Omental fat pad (tissue), 4 donors: ENCODE measurements at places on chromosomes 4 and X. TPM values are rescaled to one million over a fixed set of nuclear protein-coding genes. Genes with fewer than 3 reads are reported as not detected.

Gene SSX2B
- not detected for total RNA-seq

Gene BBS7
- 10.7 TPM for total RNA-seq

DNA sequence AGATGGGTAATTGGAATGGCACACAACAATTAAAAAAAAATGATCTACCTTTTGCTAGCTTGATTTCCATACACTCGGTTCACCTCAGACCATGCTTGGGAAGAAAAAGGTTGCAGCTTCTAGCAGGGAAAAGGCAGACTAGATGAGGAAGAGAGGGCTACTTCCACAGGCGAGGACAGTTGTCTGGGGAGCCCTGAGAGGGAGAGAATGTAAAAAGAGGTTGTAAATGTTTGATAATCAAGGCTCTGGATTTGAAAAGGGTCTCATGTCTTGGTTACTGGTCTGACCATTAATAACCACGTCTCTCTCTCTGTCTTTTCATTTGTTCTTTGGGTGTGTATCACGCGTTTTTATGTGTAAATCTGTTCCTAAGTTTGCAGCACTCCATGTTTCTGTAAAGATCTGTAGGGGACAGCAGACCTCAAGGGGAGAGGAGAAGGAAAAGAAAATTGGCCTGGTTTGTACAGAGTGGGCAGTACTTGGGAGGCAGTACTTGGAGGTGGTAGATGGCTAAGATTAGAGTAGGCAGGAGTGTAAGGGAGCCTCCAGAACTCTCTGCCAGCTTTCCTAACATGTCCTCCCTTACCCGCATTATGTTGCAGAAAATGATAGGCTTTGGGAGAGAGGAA is 750 bp downstream of the ARMCX5 start:
- DNase-seq, result no peak

Gene LARP7
- 35.4 TPM for total RNA-seq

- no peak for DNase-seq
These were observed 273.7 kb upstream of the TECRL start for GRCh38 chr4:64682946-64683345.

GRCh38 chr4:169634975-169635374 is 14.6 kb downstream of the CLCN3 start:
- no peak for DNase-seq

GRCh38 chr4:7366180-7366945 is 68.4 kb downstream of the PSAPL1 start:
- DNase-seq, result no peak

DNA sequence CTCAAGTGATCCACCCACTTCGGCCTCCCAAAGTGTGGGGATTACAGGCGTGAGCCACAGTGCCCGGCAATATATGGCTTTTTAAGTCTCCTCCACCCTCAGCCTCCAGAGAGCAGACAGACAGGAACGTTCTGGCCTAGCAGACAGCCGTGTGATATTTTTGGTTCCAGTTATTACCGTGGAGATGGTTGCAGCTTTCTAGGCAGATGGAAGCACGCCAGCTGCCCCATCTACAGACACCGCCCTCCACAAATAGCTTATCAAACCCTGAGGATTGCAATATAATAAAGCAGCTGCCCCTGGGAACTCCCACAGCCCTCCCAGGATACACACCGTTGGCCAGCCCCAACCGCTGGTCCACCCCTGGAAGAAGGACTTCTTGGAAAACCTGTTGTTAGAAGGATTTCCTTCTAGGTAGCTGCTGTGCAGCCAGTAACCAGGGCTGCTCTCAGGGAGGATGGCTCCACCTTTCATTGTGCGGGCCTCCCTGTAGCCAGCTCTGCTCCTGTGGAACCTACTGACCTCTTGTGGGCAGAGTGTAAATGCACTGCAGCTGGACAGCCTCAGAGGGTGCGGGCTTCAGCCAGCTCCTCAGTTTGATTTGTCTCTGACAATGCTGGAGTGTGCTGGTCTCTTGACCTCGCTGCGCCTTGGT is 44.0 kb downstream of the SLC25A5 start:
- DNase-seq, result no peak

Gene SERPINA7
- total RNA-seq, result not detected

Gene WWC2
- 44.5 TPM for total RNA-seq

GRCh38 chrX:43718956-43719355 is 62.9 kb downstream of the MAOA start:
- no peak for DNase-seq

Gene UGT2B15
- not detected for total RNA-seq

DNA sequence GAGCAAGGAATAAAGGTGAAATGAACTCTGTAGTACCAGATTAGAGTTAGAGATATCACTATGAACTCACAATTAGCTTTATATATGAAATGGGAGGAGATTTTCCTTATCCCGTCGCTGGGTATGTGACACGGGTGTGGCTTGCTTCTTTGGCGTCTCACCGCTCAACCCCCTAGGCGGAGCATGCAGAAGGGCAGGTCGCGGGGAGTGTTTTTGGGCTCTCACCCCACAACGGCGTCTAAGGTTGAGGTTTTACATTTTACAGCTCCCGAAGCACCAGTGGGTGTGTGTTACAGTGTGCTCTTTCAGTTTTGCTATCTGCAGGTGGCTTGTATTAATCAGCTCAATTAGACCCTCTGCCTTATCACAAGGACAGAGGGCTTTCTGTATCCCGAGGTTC is 42.1 kb upstream of the MAGEB10 start:
- DNase-seq, result no peak

GRCh38 chr4:77605210-77605902 is at the start of gene CXCL13:
Gene CXCL13 (plus strand): TSS chr4:77605820. CDS start chr4:77605866, 46 bp downstream.
- DNase-seq, result no peak

DNA sequence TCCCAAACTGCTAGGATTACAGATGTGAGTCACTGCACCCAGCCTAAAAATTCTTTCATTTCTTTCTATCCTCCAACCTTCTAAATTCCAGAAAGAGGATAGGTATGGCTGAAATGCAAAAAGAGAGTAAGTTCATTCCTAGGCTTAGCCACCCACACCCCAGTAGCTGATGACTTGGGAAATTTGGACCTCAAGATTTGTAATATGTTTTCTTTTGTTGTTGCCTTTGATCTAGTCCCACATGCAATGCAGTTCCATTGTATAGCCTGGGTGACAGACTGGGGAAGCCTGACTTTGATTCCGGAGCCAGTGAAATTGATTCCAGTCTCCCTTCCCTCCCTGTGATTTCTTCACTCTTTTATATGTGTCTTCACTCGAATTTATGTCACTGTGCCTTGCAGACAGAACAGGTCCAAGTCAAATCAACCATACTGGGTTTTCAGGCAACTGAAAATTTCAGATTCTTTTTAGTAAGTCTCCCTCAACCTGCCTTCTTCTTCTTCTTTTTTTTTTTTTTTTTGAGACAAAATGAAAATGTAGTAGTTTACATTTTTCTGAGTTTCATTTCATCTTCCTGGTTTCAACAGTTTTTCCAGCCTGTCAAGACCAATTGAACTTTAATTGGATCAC is 176.2 kb upstream of the RBPJ start:
- DNase-seq, result no peak

DNA sequence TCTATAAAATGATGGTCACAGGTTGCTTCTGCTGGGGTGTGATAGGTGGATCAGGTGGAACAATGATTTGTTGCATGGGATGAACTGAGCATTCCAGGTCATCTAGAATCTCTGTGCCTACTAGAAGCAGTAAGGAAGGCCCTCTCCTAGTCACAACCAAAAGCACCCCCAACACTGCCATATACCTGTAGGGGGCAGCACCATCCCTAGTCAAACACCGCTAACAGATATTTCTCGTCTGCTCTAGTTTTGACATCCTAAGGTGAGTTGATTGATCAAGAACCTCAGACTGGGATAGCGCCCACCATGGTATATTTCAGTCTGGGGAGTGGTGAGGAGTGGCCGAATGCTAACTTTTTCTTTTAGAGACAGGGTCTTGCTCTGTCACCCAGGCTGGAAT is 160.2 kb downstream of the NHS start:
- DNase-seq, result no peak

- no peak for DNase-seq
These were observed 1.7 kb upstream of the LAS1L start for GRCh38 chrX:65536291-65536690.

Gene PF4V1
- not detected for total RNA-seq

Gene SPANXN3
- total RNA-seq, result not detected

Gene REPS2
- 4.0 TPM for total RNA-seq

Gene BCAP31
- 260 TPM for total RNA-seq

Gene F11
- total RNA-seq, result not detected

GRCh38 chr4:24091639-24092233 is 201.9 kb upstream of the PPARGC1A start:
- DNase-seq, result no peak

Gene RAB9B
- total RNA-seq, result 3.9 TPM

DNA sequence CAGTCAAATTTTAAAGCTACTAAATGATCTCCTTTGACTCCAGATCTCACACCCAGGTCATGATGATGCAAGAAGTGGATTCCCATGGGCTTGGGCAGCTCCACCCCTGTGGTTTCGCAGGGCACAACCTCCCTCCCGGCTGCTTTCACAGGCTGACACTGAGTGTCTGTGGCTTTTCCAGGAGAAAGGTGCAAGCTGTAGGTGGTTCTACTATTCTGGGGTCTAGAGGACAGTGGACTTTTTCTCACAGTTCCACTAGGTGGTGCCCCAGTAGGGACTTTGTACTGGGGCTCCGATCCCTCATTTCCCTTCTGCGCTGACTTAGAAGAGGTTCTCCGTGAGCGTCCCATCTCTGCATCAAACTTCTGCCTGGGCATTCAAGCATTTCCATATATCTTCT is 845.2 kb downstream of the PCDH18 start:
- no peak for DNase-seq

DNA sequence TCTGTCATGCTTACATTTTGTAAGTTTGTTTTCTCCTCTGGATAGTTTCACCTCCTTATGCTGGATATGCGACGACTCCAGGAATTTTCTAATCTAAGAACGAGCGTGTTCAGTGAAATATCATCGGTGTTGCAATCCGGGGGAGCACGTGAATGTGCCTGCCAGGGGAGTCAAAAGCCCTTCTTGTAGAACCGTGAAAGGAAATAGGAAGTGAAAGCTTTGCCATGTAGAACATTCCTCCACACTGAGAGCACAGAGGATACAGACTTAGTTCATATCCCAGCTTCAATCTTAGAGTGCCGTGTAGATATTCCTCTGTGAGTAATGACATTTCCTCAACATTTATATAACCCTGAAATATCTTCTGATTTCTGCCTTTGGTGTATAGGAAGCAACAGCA is 121.2 kb downstream of the VEGFC start:
- peak; percentile 39 for DNase-seq

DNA sequence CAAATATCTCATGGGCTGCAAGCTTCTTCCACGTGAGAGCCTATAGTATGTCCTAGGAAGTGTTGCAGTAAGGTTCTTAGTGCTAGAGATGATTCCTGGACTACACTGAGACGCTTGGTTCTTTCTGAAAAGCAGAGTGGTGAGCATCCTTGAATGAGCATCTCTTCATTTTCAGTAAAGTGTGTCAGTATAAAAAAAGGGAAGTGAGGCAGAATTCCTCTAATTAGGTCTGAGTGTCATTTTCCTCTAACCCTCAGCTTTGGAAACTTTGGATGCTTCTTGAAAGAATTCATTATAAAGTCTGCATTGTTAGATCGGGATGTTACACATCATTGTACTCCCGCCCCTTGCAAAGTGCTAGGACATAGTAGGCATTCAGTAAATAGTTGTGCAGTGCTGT is 5.2 kb downstream of the BMPR1B start:
- no peak for DNase-seq

- no peak for DNase-seq
These were observed 389.6 kb downstream of the ARHGAP24 start for GRCh38 chr4:85864259-85865205.

DNA sequence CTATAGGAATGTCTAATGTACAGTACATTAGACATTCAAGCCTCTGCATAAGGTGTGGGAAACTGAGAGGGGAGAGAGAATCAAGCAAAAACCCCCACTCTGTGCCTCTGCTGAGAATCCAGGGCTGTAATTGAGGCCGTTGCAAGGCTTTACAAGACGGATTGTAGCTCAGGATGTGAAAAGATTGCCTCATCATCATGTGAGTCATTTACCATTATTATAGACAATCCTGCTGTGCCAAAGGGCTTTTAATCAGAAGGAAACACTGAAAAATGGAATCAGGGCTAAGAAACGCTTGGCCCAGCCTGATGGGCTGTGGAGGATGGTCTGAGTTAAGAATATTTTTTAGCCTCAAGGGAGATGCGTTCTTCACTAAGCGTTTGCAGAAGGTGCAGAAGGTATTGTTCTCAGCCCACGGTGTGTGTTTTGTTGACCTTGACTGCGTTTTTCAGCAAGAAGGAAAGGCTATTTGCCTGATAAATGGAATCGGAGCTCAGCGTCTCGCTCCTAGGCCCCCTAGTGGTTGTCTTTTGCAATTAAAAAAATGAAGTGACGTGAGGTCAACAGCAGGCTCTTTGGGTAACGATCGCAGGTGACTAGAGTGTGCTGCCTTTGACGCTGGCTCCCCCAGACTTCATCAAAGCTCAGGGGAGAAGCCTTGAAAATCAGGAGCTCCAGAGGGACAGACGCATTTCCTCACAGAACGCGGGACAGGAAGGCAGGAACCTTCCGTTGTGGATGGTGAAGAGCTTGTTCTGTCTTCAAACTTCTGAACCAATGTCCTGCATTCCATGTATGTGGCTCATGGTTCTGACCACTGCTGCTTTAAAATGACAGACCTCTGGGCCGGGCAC is 18.1 kb upstream of the CHRNA9 start:
- DNase-seq, result no peak

DNA sequence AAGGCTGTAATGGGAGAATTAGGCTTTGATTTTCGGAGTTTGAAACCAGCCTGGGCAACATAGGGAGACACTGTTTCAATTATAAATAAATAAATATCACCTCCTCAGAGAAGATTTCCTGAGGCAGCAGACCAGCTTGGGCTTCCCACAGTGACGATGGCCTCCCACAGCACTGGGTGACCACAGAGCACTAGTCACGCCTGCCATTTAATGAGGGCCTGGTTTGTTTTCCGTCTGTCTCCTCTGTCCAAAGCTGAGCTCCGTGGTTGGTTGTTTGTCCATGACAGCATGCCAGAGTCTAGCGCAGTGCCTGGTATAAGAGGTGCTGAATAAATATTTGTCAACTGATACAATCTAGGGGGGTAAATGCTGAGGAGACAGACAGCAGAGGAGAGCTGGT is 10.4 kb upstream of the PDGFRA start:
- DNase-seq, result no peak

DNA sequence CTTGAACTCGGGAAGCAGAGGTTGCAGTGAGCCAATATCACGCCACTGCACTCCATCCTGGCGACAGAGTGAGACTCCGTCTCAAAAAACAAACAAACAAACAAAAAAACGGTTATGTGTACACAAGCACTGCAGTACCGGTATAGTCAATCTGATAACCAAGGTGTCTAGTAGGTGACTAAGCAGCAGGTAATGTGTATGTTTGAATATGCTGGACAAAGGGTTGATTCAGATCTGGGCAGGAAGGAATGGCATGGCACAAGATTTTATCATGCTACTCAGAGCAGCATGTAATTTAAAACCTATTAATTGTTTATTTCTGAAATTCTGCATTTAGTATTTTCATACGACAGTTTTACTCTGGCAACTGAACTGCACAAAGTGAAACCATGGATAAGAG is 41.7 kb downstream of the MAGEC1 start:
- no peak for DNase-seq

Gene BEX3
- total RNA-seq, result 109 TPM
